IMR-90 (cell line): ENCODE measurements at places on chromosomes 11 and 22. TPM values are rescaled to one million over a fixed set of nuclear protein-coding genes. Genes with fewer than 3 reads are reported as not detected.

DNA sequence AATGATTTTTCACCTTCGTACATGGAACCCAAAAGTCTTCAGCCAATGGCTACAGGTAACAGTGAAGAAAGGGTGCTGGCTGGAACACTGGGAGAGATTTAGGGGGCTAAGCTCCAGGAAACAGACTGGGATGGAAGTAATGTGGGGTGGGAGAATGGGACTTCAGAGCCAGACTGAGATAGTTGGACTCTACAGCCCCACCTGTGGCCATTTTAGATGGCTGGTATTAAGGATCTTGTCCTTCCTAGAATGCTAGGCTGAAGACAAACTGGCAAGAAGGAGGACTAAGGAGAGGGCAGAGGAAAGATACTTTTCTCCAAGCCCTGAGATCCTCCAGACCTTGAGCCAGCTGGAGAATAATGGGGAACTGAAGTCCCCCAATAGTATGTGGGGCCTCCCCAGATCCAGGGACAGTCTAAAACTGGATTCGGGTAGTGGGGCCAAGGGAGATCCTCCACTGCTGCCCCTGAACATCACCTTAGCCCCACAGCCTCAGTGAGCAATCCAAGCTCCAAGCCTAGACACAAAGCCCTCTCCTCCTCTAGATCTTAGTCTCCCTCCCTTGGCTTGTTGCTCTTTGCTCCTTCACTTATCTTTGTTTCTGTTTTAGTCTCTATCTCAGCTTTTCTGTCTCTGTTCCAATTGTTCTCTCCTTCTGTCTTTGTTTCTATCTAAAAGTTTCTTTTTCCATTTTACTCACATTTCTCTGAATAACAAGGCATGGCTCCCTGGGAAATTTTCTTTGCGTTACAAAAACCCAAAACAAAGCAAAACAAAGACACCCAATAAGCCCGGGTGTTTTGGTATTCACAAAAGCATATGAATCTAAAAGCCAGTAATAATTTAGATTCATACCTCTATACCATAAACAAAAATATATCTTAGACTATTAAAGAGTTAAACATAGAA lies 16.2 kb upstream of the RRAS2 start:
- H3K36me3 ChIP-seq: no peaks in the 10 kb centered on the region
- no peak overlapping the region for H3K4me3 ChIP-seq
- no peak for DNase-seq
- H3K27me3 ChIP-seq: no peaks in the 10 kb centered on the region
- H3K27ac ChIP-seq: no peak overlapping the region

Gene MGAT3
- total RNA-seq: 0.28 and 0.36 TPM in 2 replicates

GRCh38 chr11:132064987-132065620 lies 694.7 kb downstream of the NTM start:
- peaks cover 26% of the 10 kb centered on the region for H3K4me1 ChIP-seq
- H3K27me3 ChIP-seq: no peaks in the 10 kb centered on the region
- no peak overlapping the region for H3K4me3 ChIP-seq
- DNase-seq: peak; percentile 99
- H3K27ac ChIP-seq: peak overlapping the region; percentile 27; the same call in 1 of the 2 replicates

Gene OR51I1
- total RNA-seq: not detected in 2 replicates

DNA sequence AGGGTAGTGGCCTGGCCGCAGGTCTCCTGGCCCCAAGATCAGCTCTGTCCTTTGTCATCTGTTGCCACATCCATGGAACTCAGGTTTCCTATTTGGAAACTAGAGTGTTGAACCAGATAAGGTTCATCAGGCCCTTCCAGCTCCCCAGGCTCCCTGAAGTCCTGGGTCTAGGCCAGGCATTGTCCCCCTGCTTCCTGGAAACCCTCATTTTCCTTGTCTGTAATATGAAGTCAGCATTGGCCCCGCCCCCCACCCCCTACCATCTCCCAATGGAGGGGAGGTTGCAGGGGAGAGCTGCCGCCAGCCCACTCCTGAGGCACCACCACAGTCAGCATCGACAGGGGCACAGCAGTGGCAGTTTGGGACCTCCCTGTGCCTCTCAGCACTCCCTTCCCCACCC lies 9.0 kb upstream of the MS4A10 start:
- DNase-seq: no peak
- H3K27ac ChIP-seq: no peak overlapping the region
- H3K36me3 ChIP-seq: no peaks in the 10 kb centered on the region
- H3K27me3 ChIP-seq: peaks cover 11% of the 10 kb centered on the region

Gene IFITM10
- total RNA-seq: under 0.01 and 0.18 TPM in 2 replicates

Gene ZC3H7B
- total RNA-seq: 35.6 and 37.6 TPM in 2 replicates

Gene GRM5
- under 0.01 TPM in 2 replicates for total RNA-seq

Gene OR9G4
- total RNA-seq: not detected in 2 replicates
